Activated naive CD4-positive, alpha-beta T cell treated with anti-CD3 and anti-CD28 coated beads for 36 hours (primary cell): ENCODE measurements at places on chromosomes 7 and 10. TPM values are rescaled to one million over a fixed set of nuclear protein-coding genes. Genes with fewer than 3 reads are reported as not detected.

GRCh38 chr7:143012409-143012808, 14.5 kb downstream of the OR9A2 start:
- H3K27ac ChIP-seq: no peak overlapping the region
- peaks cover 2% of the 10 kb centered on the region for H3K4me1 ChIP-seq
- H3K36me3 ChIP-seq: no peaks in the 10 kb centered on the region

DNA sequence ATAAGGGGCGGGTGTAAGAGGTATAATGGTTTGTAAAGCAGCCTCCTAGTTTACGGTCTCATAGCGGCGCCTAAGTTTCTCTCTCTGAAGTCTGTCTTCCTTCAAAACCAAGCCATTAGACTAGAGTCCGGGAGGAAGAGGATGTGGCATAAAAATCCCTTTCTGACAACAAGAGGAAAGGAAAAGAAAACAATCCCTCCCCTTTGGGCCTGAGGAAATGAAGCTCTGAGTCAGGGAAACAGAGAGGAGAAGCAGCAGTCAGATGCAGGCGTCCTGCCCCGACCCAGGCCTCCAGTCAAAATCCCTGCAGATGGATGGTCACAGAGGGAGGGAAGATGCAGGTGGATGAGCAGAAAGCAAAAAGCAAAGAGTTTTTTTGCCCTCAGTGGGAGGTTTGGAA, 23.7 kb downstream of the PARP12 start:
- H3K27me3 ChIP-seq: no peaks in the 10 kb centered on the region
- H3K4me1 ChIP-seq: peaks cover 14% of the 10 kb centered on the region
- peaks cover 14% of the 10 kb centered on the region for H3K36me3 ChIP-seq
- no peak overlapping the region for H3K4me3 ChIP-seq
- DNase-seq: no peak
- H3K27ac ChIP-seq: no peak overlapping the region

GRCh38 chr7:98729121-98729520, 112.0 kb downstream of the NPTX2 start:
- no peak overlapping the region for H3K27ac ChIP-seq
- no peaks in the 10 kb centered on the region for H3K4me1 ChIP-seq
- DNase-seq: no peak
- peaks cover 3% of the 10 kb centered on the region for H3K27me3 ChIP-seq
- no peak overlapping the region for H3K4me3 ChIP-seq

GRCh38 chr10:73044378-73045285, 52.0 kb downstream of the P4HA1 start:
- H3K4me1 ChIP-seq: peaks cover 1% of the 10 kb centered on the region
- no peak overlapping the region for H3K27ac ChIP-seq
- H3K36me3 ChIP-seq: peaks cover 14% of the 10 kb centered on the region
- DNase-seq: no peak

DNA sequence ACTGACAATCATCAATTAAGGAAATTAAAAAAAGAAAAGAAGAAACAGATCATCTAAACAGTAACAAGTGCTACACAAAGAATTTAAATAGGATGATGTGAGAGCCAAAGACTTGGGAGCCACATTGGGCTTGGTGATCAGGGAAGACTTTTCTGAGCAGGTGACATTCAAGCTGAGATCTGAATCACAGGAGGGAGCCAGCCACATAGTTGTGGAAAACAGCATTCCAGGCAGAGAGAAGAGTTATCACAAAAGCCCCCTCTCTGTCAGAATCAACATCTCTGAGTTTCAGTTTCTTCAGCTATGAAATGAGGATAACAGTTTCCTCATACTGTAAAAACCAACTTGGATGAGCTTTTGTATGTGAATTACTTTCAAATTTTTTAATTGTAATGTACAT, 169.2 kb upstream of the PLXNA4 start:
- no peaks in the 10 kb centered on the region for H3K36me3 ChIP-seq
- no peak overlapping the region for H3K27ac ChIP-seq
- H3K27me3 ChIP-seq: peaks cover 2% of the 10 kb centered on the region
- H3K4me3 ChIP-seq: no peak overlapping the region
- DNase-seq: no peak
- no peaks in the 10 kb centered on the region for H3K4me1 ChIP-seq

GRCh38 chr7:2757361-2757903, 69.4 kb downstream of the AMZ1 start:
- no peak overlapping the region for H3K4me3 ChIP-seq
- H3K36me3 ChIP-seq: peaks cover 13% of the 10 kb centered on the region
- no peak for DNase-seq
- H3K4me1 ChIP-seq: peaks cover 35% of the 10 kb centered on the region
- no peaks in the 10 kb centered on the region for H3K27me3 ChIP-seq

GRCh38 chr7:138167222-138167621, 91.0 kb downstream of the AKR1D1 start:
- H3K36me3 ChIP-seq: peaks cover 2% of the 10 kb centered on the region
- no peak overlapping the region for H3K27ac ChIP-seq
- peaks cover 5% of the 10 kb centered on the region for H3K4me1 ChIP-seq
- peaks cover 15% of the 10 kb centered on the region for H3K27me3 ChIP-seq

GRCh38 chr10:79021948-79022499, 46.7 kb upstream of the ZMIZ1 start:
- peaks cover 19% of the 10 kb centered on the region for H3K4me1 ChIP-seq
- H3K27me3 ChIP-seq: no peaks in the 10 kb centered on the region
- H3K27ac ChIP-seq: no peak overlapping the region
- no peak overlapping the region for H3K4me3 ChIP-seq
- no peaks in the 10 kb centered on the region for H3K36me3 ChIP-seq
- DNase-seq: no peak

GRCh38 chr10:86224354-86225102, 142.1 kb downstream of the GRID1 start:
- peaks cover 4% of the 10 kb centered on the region for H3K27me3 ChIP-seq
- H3K4me3 ChIP-seq: no peak overlapping the region
- H3K4me1 ChIP-seq: no peaks in the 10 kb centered on the region

DNA sequence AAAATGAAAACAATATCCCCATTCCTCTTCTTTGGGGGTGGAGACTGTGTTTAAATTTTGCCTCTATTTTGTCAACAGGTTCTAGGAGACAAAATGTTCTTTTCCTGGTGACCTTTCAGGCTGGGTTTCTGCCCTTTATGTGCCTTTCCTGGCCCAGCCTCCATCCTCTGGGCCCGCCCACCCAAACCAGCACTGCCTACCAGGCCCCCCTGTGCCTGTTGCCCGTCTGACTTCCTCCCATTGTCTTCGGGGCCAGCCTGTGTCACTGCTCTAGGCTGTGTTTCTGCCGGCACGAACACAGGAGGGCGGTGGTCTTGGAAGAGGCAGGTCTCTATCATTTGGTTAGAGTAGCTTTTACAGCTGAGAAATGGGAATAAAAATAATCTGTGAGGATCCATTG, 13.9 kb downstream of the TSPAN14 start:
- no peaks in the 10 kb centered on the region for H3K27me3 ChIP-seq
- DNase-seq: peak; percentile 76
- H3K4me3 ChIP-seq: peak overlapping the region; percentile 67
- H3K27ac ChIP-seq: peak overlapping the region; percentile 86
- peaks cover 95% of the 10 kb centered on the region for H3K4me1 ChIP-seq

GRCh38 chr7:128389618-128390329, 20.0 kb downstream of the IMPDH1 start:
- H3K27me3 ChIP-seq: no peaks in the 10 kb centered on the region
- H3K4me1 ChIP-seq: no peaks in the 10 kb centered on the region
- no peak overlapping the region for H3K4me3 ChIP-seq
- DNase-seq: no peak
- no peak overlapping the region for H3K27ac ChIP-seq

DNA sequence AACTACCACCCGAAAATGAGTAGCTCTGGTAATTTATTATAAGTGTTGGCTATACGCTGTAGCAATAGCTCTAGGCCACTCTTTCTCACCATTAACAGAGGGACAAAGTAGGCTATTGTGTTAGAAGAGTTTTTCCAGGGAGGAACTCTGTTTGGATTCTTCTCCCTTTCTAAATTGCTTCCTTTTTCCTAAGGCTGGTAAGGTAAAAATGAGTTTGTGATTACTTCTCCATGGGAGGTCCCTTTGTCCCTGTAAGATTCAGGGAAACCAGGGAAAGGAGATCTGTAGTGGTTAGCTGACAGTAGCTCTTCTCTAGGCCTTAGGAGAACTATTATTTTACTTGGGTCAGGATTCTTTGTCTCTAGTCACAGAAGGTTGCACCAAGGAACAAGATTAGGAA, 23.2 kb upstream of the SEMA3E start:
- no peak overlapping the region for H3K27ac ChIP-seq
- H3K36me3 ChIP-seq: no peaks in the 10 kb centered on the region
- no peaks in the 10 kb centered on the region for H3K27me3 ChIP-seq
- DNase-seq: no peak
- no peaks in the 10 kb centered on the region for H3K4me1 ChIP-seq

- no peaks in the 10 kb centered on the region for H3K27me3 ChIP-seq
- no peak overlapping the region for H3K27ac ChIP-seq
- no peak for DNase-seq
- no peak overlapping the region for H3K4me3 ChIP-seq
- peaks cover 17% of the 10 kb centered on the region for H3K36me3 ChIP-seq
Observed at GRCh38 chr7:56046721-56047445, 4.4 kb downstream of the PSPH start.

GRCh38 chr7:129607471-129608120, 3.9 kb upstream of the NRF1 start:
- DNase-seq: peak; percentile 68
- H3K4me1 ChIP-seq: peaks cover 36% of the 10 kb centered on the region
- no peaks in the 10 kb centered on the region for H3K27me3 ChIP-seq
- H3K27ac ChIP-seq: no peak overlapping the region

DNA sequence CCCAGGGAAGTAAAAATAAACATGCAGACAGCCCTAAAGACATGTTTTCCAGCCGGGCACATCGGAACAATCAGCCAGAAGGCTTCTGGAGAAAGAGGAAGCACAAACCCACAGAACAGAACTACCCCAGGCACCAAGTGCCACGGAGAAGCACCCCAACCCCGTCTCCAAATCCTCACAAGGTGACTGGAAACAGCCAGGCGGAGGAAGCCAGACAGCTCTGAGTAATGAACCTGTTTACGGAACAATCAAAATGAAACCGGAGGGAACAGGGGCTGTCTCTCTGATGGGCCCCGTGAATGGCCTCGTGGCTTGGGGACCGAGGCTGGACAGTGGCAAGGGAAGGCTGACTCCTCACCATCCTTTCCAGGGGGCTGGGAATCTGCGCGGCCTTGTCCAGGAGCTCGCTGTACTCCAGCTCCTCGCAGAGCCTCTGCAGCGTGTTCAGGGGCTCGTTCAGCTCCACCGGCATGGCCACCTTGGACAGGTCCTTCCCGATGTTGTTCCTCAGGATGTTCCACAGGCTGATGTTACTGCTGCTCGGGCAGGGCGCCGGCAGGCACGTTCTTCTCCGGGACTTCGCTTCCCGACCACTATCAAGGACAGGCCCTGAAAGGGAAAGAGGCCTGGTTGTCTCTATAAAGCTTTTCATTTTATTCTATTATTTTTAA, 77.0 kb upstream of the GSDME start:
- no peaks in the 10 kb centered on the region for H3K27me3 ChIP-seq
- peaks cover 26% of the 10 kb centered on the region for H3K4me1 ChIP-seq
- no peak for DNase-seq
- H3K4me3 ChIP-seq: no peak overlapping the region
- H3K36me3 ChIP-seq: peaks cover 38% of the 10 kb centered on the region

Gene WASHC2C
- total RNA-seq: 17.0 TPM

Gene LRRC17
- total RNA-seq: not detected

Gene GBX1
- not detected for total RNA-seq

Gene C10orf88
- total RNA-seq: 4.2 TPM

Gene CAV1
- total RNA-seq: 0.35 TPM
